ENCODE measurements at places on chromosomes 12 and 14.

DNA sequence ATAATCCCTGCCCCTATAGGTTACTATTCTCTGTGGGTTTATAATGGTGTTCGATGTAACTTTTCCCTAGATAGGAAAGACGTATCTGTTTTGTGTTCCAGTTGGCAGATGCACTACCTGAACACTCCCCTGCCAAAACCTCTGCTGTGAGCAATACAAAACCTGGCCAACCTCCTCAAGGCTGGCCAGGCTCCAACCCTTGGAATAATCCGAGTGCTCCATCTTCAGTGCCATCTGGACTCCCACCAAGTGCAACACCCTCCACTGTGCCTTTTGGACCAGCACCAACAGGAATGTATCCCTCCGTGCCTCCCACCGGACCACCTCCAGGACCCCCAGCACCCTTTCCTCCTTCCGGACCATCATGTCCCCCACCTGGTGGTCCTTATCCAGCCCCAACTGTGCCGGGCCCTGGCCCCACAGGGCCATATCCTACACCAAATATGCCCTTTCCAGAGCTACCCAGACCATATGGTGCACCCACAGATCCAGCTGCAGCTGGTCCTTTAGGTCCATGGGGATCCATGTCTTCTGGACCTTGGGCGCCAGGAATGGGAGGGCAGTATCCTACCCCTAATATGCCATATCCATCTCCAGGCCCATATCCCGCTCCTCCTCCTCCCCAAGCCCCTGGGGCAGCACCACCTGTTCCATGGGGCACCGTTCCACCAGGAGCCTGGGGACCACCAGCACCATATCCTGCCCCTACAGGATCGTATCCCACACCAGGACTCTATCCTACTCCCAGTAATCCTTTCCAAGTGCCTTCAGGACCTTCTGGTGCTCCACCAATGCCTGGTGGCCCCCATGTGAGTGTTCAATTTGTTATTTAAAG lies 11.3 kb downstream of the MAPK1IP1L start:
- no peak for DNase-seq

DNA sequence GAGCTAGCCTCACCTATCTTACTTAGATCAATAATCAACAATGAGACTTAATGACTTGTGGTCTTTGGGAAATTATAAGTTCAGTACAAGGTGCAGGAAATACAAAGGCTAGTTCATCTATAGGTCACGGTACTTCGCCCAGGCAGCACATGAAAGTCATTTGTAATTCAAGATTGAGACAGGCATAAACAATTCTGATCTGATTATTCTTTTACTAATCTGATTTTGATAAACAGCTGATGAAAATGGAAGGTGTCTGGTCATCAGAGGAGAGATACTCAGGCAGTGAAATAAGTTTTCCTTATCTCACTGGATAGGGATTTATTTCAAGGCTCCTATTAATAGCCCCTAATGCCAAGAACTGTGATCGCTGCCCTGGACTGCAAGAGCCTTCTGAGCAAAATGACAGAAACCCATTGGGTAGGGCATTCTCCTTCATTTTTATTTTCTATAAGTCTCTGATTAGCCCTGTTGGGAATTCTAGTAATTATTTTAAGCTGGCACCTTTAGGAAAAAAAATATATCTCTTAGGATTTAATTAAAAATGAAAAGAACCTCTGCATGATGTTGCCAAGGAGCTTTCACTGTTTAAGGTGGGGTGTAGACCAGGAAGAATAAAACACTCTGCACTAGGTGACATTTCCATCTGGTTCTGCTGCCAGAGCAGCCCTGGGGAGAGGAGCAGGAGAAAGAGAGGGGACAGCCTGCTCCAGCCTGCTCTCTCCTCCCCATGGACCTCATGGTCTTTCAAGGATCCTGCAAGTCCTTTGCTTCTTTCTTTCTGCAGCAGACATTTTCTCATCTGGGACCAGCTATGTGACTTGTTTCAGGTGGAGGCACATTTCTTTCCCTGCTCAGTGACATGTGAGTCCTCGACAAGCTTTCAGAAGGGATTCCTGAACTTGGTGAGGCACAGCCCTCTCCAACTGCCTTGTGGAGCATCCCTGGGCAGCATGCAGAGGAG lies 44.8 kb downstream of the SSPN start:
- DNase-seq, result no peak

DNA sequence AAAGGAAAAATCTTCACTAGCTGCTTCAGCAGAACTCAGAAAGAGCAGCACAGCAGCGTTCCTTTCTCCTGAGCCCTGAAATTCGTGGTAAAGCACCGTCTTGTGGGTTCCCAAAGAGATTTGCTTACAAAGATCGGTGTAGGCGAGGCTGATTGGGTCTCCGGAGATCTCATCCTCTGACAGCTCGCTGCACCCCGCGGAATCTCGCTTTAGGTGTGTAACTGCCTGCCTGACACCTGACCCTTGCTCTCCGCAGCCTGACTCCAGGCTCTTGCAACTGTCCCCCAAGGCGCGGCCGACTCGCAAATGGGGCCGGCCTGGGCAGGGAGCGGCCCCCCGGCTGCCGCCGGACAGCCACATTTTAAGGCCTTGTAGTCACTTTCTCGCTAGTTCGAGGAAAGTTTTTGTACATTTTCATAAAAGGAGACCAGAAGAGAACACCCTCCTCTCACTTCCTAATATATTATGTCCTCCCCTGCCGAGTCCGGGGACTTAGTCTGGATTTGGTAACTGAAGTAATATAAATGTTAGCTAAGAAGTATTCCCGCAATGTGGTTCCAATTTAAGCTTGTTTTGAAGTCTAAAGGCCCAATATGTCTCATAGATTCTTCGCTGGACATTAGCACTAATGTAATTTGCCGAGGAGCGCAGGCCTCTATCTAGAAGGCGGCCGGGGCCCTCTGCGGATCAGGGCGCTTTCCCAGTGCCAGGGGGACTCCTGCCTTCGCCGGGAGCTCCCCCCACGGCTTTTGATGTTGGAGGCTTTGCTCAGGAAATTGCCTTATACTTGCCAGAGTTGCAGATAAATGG lies 177.3 kb upstream of the CDKN3 start:
- DNase-seq, result no peak

DNA sequence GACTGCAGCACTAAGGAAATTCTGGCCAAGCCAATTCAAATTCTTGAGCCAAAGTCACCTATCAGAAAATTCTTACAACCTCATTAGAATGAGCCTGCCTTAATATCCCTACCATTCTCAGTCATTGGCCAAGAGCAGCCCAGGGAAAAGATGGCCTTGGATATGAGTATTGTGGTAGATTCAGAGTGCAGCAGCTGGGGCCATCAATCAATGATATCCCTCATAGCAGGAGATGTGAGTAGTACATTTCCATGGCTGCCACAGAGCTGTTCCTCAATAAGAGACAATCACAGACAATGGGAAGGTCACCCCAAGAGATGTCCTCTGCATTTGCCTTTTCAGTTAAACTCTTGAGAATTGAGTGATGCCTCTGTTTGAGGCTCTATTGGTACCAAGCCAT lies 161.6 kb downstream of the DYRK2 start:
- DNase-seq, result no peak

- DNase-seq, result no peak
These were observed 477.0 kb downstream of the SOX5 start for GRCh38 chr12:23472329-23472971.

DNA sequence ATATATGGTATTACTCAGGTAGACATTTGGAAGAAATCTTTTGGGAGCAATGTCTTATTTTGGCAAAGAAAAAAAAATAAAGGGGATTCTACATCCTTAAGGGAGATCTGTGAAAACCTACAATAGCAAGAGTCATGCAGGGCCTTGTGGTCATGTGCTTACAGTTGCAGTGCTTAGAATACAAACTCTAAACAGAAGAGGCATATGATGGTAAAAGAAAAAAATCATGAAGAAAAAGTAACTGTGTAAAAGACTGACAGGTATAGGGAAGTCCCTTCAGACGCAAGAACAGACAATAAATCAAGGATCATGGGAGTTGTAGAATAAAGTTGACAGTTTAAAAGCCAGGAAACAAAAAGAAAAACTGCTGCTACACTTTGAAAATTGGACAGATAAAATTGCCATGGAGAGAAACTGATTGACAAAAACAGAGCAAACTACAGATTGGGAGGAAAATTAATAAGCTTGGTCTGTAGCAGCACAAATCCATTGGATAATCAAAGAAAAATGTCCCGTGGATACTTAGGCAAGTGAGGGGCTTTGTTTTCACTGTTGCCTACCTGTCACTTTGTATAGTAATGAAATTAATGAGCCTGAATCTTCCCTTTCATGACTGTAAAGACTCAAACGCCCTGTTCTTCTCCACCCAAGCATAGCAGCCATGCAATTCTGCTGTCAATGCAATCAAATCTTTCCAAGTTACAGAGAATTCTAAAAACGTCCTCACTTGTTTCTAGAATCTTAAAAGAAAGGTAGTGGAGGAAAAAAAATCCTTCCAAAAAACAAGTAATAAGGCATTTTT lies 402.0 kb downstream of the SYT1 start:
- DNase-seq, result no peak
